ENCODE measurements at places on chromosomes 7 and 10.

DNA sequence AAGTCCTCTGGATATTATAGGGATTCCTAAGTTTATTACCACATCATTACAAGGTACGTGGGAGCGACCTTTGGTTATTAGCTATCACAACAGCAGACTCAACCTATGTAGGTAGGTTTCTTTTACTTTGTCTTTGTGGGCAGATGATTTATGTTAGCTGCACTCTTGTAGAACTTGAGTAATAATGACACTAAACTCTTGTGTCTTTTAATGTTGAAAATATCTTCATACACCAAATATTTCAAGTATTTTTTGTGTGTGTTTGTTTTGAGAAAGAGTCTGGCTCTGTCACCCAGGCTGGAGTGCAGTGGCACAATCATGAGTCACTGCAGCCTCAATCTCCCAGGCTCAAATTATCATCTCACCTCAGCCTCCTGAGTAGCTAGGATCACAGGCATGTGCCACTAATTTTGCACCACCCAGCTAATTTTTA is 19.2 kb upstream of the SUPV3L1 start:
- DNase-seq: no peak

GRCh38 chr10:94036766-94037033 is 43.0 kb downstream of the PLCE1 start:
- DNase-seq: no peak

- no peak for DNase-seq
These were observed 16.0 kb downstream of the DHX32 start for GRCh38 chr10:125865120-125865519.

DNA sequence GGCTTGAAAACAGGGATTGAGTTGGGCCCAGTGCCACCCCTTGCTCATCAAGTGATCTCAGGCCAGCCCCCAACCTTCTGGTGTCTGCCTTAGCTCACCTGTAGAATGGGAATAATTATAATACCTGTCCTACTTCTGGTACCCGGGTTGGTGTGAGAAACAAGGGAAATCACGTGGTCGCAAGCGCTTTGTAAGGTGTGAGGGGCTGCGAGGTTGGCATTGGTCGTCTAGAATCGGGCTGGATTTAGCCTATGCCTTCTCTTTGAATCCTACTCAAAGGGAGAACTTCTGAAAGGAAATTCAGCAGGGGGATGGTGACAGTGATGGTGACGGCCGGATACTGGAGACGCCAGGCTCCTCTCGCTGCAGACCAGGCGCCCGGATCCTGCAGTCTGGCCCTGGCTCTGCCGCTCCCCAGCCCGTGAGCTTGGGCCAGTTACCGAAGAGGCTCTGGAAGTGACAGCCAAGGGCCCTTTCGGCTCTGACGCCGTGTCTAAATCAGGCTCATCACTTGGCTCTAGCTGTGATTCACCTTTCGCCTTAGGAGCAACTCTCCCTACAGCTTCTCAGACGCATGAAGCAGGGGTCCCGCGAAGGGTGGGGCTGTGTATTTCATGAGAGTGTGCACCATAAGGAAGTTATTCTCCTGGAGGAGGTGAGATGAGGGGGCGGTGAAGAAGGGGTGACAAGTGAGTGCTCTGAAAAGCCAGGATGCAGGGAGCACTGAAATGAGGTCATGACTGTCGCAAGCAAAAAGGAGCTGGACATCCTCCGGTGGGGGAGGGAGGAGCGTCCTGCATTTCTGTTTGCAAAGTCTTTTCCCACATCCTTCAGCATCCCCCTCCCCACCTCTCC is 4.0 kb upstream of the CREB5 start:
- no peak for DNase-seq

DNA sequence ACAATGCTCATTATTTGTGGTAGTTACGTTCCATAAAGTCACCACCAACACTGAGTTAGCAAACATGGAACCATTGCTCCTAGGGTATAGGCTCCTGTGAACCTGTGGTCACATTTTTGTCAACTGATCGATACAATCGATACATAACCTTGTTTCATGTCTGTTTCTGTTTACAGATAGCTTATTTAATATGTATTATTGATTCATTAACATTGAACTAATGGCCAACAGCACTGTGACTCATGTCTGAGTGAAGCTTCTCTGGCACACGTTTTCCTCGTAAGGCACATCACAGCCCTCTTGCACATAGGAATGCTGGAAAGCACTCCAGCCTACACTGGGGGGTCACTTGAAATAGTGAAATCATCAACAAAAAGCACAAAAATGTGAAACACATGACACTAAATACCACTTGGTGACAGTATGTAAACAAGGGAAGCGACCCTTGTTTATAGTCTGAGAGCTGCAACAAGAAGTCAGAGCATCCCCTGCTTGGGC is 27.0 kb downstream of the GHRHR start:
- no peak for DNase-seq

- no peak for DNase-seq
These were observed at the start of gene PLAU for GRCh38 chr10:73910764-73911552. PLAU (plus strand) TSS chr10:73911132; CDS start chr10:73911556, 424 bp downstream.

DNA sequence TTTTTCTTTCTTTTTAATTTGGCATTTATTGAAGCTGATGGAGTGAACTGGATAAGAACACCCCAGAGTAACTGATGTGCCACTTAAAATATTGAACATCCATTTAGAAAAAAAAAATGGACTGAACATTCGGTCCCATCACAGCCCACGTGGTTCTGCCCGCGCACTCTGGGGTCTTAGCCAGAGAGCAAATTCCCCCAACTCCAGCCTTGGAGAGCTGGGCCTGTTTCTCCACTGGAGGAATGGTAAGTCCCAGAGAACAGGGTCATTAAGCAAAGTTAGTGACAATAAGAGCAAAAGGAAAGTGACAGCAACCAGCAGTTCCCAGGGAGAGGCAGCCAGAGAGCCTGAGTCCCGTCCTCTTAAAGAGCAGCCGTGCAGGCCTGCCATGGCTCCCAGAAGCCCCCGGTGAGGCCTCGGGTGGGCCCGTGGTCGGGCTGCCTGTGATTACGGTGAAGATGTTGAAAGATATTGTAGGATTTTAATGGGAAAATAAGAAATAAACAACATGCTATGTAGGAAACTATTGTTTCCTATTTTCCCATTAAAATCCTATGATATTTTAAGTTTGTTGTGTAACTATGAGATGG is 487.9 kb upstream of the MKI67 start:
- no peak for DNase-seq

DNA sequence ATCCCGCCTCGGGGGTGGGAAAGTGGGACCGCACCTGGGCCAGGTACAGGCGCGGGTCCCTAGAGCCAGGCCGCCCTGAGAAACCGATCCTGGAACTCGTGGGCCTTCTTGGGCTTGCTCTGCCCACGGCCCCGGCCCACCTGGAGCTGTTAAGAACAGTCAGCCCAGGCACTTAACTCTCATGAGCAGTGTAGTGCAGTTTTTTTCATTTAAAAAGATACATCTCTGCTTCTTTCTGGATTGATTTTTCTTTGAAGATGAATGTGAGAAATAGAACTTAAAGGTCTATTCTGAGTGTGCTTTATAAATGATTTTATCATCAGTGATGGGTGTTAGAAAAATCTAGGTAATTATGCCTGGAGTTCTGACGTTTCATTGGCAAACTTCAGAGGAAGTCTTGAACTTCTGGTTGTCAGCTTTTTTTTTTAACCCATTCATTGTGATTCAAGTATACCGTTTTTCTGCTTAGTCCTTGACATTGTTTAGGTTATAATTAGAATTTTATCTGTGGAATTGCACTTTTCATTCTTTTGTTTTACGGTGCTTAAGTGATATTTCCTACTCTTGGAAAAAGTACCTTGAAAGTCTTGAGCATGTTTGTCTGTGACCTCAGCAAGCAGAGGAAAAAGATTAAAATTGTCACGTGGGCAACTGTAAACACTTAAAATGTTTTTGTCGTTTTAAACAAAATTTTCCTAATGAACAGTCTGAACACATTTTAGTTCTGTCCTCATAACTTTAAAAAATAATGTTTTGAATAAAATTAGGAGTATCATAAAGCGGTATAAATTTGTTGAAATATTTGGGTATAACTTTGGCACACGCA is 906 bp downstream of the CDK1 start:
- no peak for DNase-seq

DNA sequence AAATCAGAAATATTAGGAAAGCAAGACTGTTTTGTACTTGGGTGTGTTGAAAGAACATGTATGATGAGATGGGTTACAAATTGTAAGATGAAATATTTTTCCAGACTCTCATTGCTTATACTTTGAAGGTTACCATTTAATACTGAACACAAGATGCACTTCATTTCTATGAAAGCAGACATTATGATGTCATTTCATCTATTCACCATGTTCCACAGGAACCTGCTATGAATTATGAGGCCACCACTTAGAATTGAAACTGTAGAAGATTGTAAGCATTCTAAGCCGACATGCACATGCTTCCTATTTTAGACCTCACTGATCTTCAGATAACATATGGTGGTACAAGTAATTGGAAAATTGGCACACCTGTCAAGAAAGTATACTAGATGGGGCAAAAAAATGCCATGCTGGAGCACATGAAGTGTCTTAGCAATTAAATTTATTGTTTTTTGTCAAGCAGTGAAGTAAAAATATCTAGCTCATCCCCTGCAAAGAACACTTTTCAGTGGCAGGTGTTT is 195.0 kb downstream of the PHF14 start:
- no peak for DNase-seq

- no peak for DNase-seq
These were observed 167.1 kb downstream of the C7orf25 start for GRCh38 chr7:42744746-42745145.

Data from hypothalamus (tissue), 51 donors.